Right ventricle myocardium superior (tissue), 1 donor: ENCODE measurements at places on chromosomes 5 and 9. TPM values are rescaled to one million over a fixed set of nuclear protein-coding genes. Genes with fewer than 3 reads are reported as not detected.

Gene GMCL2
- total RNA-seq, result not detected

Gene PCDHGA8
- total RNA-seq, result 10.1 TPM

Gene DOCK2
- 6.3 TPM for total RNA-seq

Gene PLPP7
- total RNA-seq, result 115 TPM

Gene CDHR2
- 0.19 TPM for total RNA-seq

Gene PCDHGA4
- total RNA-seq, result 9.3 TPM

Gene MEGF10
- total RNA-seq, result 0.78 TPM

Gene OLFML2A
- total RNA-seq, result 27.5 TPM

Gene DEPDC1B
- total RNA-seq, result 0.27 TPM

Gene ANKRD18B
- total RNA-seq, result not detected

Gene SPATA31C1
- not detected for total RNA-seq

Gene TMEM174
- not detected for total RNA-seq

Gene IL9
- not detected for total RNA-seq

Gene MARVELD2
- 0.94 TPM for total RNA-seq

Gene CCNJL
- total RNA-seq, result 6.8 TPM

Gene OR1J1
- total RNA-seq, result not detected

Gene SLC1A1
- total RNA-seq, result 2.5 TPM

Gene ARL14EPL
- total RNA-seq, result not detected

Gene ZNF354C
- 4.7 TPM for total RNA-seq

Gene SLC46A2
- not detected for total RNA-seq

Gene FCN2
- total RNA-seq, result 0.30 TPM

Gene NDUFA8
- total RNA-seq, result 294 TPM

Gene SPINK6
- not detected for total RNA-seq

Gene GPR150
- total RNA-seq, result not detected

Gene DAB2IP
- total RNA-seq, result 44.7 TPM

Gene ADCY2
- 0.40 TPM for total RNA-seq

Gene SOX30
- 0.13 TPM for total RNA-seq

Gene PTGS1
- total RNA-seq, result 4.0 TPM

Gene CNTNAP3B
- total RNA-seq, result 11.2 TPM

Gene DIRAS2
- total RNA-seq, result not detected

Gene STING1
- total RNA-seq, result 39.0 TPM
